ENCODE measurements at places on chromosomes 4 and X.

GRCh38 chr4:15498356-15498755, 28.7 kb downstream of the CC2D2A start:
- DNase-seq = no peak

- no peak for DNase-seq
Measured at GRCh38 chr4:3466691-3467600, 3.8 kb downstream of the DOK7 start.

DNA sequence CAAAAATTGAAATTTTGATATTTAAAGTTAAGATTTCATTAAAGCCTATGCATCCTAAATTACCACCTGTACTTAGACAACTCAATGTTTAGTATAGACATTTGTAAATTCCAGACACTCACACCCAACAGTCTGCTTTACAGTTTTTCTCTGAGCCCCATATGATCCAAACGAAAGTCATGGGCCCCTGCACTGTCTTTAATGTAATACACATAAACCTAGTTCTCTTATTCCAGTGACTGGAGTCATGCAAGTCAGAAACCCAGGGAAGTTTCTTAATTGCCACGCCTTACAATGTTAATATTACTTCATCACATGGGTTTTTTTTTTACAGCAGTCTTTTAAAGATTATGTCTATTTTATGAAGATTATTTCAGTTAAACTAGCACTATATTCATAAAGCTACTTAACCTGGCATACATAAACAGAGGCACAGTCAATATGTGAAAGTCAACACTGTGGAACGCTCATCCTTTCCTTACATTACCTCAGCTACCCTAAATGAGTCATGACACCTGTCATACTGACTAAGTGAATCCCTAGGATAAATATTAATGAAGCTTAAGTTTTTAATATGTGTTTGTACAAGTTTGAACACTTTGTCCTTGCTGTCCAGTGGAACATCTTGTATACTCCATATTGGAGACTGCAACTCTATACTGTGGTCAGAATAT, 67.7 kb upstream of the H2AZ1 start:
- DNase-seq = no peak

- no peak for DNase-seq
Measured at GRCh38 chr4:120555058-120555457, 367.5 kb downstream of the PRDM5 start.

- DNase-seq = no peak
Measured at GRCh38 chr4:48774760-48775710, 5.0 kb downstream of the FRYL start.

DNA sequence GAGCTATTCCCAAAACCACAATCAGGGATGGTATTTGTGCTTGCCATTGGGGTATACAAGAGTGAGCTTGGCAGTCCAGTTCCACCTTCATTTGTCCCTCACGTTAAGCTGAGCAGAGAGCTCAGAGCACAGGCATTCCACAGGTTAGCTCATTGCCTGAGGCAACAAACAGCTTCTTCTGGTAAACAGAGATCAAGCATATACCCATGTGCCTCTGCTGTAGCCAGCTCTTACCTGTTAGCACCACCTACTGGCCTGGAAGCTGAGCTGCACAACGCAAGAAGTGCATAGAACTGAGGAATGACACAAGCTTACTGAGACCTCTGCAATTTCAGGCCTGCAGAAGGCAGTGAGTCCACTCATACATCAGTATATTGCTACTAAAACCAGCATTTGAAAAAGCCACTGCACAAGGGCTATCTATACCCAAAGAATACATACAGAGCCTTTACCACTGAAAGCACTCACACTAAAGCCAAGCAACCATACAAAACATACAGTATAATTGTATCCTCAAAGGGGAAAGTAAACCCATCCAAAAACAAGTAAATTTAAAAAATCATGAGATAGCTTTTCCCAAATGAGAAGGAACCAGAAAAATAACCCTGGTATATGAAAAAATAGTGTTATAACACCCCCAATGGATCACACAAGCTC, 258.3 kb upstream of the GABRA2 start:
- DNase-seq = no peak

DNA sequence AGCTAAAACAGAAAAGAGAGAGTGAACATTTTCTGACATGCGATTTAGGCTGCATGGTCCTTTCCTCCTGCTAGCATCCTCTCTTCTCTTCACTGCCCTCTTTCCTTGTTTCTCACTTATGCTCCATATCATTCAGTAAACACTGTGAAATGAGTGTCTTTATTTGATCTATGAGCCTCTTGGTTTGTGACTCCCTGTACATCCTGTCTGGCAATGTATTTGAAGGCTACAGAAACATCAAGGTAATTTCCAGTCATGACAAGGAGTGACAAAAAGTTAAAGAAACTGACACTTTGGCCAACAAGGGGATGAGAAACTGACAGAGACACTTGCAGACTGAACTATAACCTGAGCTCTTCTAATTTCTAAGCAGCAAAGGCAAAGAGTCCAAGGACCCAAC, 8.7 kb downstream of the FTHL17 start:
- DNase-seq = no peak

GRCh38 chrX:38669428-38669827, 108.1 kb downstream of the TSPAN7 start:
- no peak for DNase-seq

- no peak for DNase-seq
Measured at GRCh38 chr4:159049780-159050375, 53.0 kb upstream of the RAPGEF2 start.

DNA sequence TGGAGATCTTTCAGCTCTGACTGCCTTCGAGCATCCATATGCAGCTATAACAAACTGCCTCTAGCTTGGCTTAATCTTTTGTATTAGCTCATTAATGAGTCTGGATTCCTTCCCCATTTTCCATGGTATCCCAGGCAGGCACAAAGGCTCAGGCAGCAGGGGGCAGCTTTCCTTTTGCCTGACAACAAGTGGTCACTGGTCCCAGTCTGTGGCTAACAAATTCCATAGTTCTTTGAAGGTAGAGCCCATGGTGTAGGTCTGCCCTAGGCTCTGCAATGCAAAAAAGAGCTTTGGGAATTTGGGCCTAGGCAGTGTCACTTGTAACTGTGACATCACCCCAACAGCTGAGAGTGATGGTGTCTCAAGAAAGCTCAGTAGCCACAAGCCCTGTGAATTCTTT, 234.4 kb upstream of the GPC4 start:
- no peak for DNase-seq

GRCh38 chr4:123750044-123750443, 353.4 kb downstream of the SPRY1 start:
- no peak for DNase-seq

DNA sequence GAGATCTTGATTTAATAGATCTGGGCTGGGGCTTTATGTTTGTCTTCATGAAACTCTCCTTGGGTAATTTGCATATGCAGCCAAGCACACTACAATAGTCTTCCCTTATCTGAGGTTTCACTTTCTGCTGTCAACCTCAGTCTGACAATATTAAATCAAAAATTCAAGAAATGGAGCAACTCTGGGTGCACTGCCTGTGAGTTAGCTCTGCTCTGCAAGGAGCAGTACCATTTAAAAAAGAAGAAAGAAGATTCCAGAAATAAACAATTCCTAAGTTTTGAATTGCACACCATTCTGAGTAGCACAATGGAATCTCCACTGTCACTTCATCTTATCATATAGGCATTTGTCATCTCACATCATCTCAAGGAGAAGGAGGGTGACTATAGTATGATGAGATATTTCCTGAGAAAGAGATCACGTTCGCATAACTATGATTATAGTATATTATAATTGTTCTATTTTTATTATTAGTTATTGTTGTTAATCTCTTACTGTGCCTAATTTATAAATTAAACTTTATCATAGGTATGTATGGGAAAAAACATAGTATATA, 9.4 kb downstream of the FNIP2 start:
- no peak for DNase-seq

GRCh38 chr4:183797445-183798300, 107.4 kb upstream of the STOX2 start:
- no peak for DNase-seq

- DNase-seq = no peak
Measured at GRCh38 chr4:91746551-91746950, 557.2 kb upstream of the GRID2 start.

DNA sequence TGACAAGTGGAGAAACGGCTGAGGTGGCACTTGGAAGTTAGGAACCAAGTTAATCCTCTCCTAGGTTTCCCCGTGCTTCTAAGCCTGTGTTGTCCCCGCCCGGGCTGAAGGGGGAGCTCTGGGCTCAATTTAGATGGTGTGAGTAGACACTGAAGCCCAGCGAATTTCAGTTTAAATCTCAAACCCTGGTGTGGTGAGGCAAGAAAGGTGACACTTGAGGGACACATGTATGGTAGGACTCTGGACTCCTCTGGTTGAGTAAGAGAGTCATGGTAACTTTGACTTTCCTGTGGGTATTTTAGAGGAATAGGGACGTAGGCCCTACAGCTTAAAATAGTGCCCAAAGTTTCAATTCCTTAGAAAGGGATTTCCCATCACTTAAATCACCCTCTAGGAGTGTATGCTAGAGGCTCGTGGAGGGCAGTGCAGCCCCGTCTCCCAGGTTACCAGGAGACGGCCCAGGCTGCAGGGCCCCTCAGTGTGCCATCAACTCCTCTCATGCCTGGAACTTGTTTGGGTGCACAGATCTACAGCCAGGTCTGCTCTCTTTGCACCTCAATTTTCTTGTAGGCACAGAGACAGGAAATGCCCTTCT, 24.0 kb downstream of the HAND2 start:
- no peak for DNase-seq

DNA sequence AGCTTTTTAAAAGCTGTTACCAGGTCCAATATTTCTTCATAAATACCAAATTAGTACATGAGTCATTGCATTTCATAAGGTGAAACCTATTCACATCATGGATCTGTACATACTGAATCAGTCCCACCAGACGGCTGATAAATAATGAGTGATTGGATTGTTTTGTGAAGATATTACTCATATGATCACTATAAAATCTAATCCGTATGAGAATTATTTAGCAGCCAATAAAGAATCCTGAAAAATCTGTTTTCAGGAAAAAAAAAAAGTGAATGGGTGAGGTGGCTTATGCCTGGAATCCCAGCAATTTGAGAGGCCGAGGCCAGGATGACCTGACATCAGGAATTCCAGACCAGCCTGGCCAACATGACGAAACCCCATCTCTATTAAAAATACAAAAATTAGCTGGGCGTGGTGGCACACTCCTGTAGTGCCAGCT, 438.1 kb downstream of the INPP4B start:
- DNase-seq = no peak

DNA sequence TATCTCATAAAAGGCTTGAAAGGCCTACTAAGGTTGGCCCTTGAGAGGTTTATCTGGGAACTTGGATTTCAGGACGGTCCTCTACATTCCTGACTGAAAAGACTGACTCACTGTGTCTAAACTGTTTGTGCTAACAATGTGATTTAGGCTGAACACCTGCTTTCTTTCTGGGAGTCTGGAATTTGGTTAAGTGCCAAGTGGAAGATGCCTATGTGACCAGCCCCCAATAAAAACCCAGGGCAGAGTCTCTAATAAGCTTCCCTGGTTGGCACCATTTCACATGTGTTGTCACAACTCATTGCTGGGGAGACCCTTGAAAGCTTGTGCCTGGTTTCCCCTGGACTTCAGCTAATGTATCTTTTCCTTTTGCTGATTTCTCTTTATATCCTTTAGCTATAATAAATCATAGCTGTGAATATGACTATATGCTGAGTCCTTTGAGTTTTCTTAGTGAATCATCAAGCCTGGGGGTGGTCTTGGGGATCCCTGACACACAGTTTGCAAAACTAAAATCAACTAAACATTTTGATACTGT, 55.1 kb downstream of the GPR82 start:
- DNase-seq = no peak

GRCh38 chr4:171644430-171645057, 168.7 kb upstream of the GALNTL6 start:
- no peak for DNase-seq

- DNase-seq = no peak
Measured at GRCh38 chr4:52611030-52611555, 48.0 kb downstream of the USP46 start.

GRCh38 chr4:158870626-158871334, 102.0 kb downstream of the FNIP2 start:
- DNase-seq = no peak

GRCh38 chrX:11215191-11215921, 77.9 kb upstream of the AMELX start:
- no peak for DNase-seq

- DNase-seq = no peak
Measured at GRCh38 chr4:78627046-78627965, 75.7 kb downstream of the ANXA3 start.

- DNase-seq = no peak
Measured at GRCh38 chr4:151429957-151430570, 21.1 kb downstream of the FHIP1A start.

DNA sequence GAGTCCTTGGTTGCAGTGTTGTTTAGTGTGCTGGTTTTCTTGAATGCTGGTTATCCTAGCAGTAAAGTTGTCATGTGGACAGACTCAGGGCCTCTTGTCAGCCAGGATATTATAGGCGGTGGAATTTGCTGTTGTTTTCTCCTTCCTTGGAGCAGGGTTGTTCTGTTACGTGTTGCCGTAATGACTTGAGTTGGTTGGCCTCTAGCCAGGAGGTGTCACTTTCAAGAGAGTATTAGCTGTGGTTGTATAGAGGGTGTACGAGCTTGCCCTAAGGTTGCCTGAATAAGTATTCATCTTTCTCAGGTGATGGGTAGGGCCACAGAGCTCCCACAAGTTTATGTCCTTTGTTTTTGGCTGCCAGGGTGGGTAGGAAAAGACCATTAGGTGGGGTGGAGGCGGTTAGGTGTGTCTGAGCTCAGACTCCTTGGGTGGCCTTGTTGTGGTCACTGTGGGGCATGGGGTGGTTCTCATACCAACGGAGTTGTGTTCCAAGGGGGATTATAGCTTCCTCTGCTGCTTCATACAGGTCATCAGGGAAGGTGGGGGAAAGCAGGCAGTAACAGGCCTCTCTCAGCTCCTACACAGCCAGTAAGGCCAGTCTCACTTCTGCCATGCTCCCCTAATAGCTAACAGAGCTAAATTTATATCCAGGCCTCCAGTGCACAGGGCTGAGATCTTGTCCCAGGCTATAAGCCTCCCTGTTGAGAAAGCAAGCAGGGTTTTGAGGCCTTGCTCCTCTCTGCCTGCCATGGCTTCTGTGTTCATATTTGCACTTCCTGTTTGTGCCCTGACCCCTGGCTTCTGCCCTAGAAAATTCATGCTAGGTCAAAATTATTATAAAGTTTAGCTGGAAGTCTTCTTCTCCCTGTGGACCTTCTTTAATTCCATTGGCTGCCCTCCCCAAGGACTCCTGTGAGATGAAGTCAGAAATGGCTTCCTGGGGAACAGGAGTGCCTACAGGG, 594.7 kb downstream of the RAPGEF2 start:
- DNase-seq = no peak

GRCh38 chr4:132195176-132195575, 953.9 kb upstream of the PCDH10 start:
- no peak for DNase-seq

- no peak for DNase-seq
Measured at GRCh38 chrX:138946926-138947325, 235.4 kb upstream of the FGF13 start.

DNA sequence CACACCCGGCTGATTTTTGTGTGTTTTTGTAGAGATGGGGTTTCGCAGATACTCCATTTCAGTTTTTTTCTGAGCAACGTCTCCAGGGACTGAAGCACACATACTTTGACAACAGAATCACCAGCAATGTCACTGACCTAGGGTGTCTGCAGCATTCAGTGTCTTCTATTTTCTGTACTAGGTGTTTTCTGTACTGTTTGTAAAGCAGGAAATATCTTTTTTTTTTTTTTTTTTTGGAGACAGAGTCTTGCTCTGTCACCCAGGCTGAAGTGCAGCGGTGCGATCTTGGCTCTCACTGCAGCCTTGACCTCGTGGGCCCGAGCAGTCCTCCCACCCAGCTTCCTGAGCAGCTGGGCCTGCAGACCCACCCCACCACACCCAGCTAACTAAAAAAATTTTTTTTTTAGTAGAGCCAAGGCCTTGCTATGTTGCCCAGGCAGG, 8.9 kb downstream of the ADD1 start:
- no peak for DNase-seq

Measured in amygdala (tissue), 56 donors.